ENCODE measurements at places on chromosomes 13 and 19. TPM values are rescaled to one million over a fixed set of nuclear protein-coding genes. Genes with fewer than 3 reads are reported as not detected.

GRCh38 chr13:99226513-99226912 is 25.9 kb downstream of the UBAC2 start:
- no peak for DNase-seq

- no peak for DNase-seq
These were observed 619.2 kb upstream of the SGCG start for GRCh38 chr13:22561581-22561980.

The SIGLEC10 gene
- total RNA-seq = 0.56 TPM

DNA sequence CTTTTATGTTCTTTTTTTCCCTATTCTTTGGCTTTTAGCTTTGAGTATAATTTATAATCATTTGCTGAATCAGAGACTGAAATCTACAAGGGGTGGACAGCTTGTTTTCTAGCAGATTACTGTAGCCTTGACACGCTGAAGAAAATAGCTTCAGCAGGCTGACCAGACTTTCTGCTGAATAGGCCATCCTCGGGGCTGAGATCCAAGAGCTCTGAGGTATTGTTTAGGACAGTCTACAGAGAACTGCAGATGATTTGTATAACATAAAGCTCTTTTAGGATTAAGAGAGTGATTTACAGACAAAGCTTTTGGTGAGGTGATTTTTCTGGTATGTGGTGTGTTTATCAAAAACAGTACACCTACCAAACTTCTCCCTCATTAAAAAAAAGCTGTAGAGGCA is 16.8 kb downstream of the POLR1D start:
- peak; percentile 28 for DNase-seq

GRCh38 chr13:21616880-21617279 is 12.9 kb upstream of the MICU2 start:
- no peak for DNase-seq

- DNase-seq = peak; percentile 88
These were observed at the start of gene ZNF814 for GRCh38 chr19:57888560-57889231. Gene ZNF814, minus strand, starts transcription at chr19:57889037. Its CDS starts 235 bp downstream, at chr19:57888802.
